ENCODE measurements at places on chromosomes 4 and X. TPM values are rescaled to one million over a fixed set of nuclear protein-coding genes. Genes with fewer than 3 reads are reported as not detected.

DNA sequence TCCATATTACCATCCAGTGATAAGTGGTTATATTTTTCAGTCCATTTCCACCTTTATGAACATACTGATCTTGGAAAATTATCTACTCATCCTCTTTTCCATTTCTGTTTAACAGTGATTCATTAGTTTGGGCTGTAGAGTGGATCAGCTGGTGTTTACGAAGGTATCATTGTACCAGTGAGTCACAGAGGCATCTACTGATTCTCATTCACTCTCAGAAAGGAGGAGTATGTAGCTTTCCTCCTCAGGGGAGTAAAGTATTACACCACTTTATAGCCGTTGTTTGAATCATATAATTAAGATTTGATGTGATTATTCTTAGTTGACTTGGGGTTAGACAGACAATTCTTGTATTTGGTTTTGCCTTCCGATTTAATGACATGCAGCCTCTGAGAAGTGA, 74.7 kb downstream of the GALNT7 start:
- DNase-seq = no peak

DNA sequence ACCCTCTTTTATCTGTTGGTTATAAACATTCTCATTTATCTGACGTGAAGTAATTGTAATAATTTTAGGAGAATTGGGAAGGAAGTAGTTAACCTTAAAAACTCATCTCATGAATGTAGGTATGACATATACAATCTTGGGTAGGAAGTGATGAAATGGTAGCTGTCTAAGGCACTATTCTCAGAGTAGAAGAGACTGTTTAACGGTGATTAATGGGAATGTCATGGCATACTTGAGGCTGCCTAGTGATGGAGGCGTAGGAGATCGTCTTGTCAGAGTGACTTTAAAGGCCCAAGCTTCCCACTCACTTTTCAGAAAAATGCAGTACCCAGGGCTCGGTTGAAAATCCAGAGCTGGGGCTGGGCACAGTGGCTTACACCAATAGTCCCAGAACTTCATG, 19.4 kb upstream of the AGA start:
- DNase-seq = no peak

DNA sequence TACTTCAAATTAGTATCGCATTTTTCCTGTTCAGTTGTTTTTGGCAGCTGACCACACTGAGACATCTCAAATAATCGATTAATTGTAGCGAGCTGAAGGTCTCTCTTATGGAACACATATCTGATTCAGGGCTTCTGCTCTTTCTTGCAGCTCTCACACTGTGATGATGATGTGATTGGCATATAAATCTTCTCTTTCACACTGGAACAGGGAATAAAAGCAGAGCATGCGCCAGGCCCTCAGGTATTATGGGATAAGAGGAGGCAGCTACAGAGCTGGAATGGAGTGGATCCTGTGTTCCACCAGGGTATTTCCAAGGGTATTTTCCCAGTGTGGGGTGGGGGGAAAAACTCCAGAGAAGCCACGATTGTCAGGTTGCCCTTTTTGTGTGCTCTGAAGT, 265.4 kb upstream of the CASK start:
- DNase-seq = no peak

DNA sequence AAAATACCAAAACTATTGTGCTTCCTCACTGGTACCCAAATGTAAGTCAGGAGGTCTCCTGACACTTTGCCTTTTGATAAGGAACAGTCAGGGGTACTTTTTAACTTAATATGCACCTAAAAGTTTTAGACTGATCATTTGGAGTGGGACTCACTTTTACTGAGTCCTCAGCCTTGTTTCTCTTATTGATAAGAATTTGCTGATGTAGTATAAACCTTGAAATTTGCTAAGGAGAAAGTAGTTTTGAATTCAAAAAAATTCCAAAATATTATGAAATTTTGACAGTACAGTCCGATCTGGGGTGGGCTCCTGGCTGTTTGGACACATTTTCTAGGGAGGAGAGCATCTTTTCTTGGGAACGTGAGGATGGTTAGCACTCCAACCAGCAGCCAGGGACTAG, 91.4 kb upstream of the GATB start:
- DNase-seq = no peak

The GATA1 gene
- total RNA-seq = not detected

DNA sequence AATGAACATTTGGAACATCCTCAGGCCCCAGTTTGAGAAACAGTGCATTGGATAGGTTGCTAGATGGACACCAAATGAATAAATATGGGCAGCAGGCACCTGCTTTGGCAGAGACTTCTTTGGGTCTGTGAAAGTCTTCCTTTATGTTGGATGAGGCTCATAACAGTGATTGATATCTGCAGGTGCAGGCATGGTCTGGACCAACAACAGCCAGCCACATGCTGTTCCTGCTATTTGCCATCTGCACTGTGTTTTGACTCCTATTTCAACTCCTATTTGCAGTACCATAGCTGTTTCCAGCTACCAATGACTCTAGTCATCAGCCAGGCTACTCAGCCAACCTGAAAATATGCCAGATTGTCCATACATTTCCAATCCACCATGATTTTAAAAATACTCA, 60.9 kb downstream of the ANAPC4 start:
- DNase-seq = no peak

The SUPT20HL2 gene
- total RNA-seq = not detected

- DNase-seq = no peak
These were observed 39.3 kb upstream of the XK start for GRCh38 chrX:37646254-37646653.

- DNase-seq = no peak
These were observed 70.7 kb downstream of the UGT2A2 start for GRCh38 chr4:69568787-69569186.

DNA sequence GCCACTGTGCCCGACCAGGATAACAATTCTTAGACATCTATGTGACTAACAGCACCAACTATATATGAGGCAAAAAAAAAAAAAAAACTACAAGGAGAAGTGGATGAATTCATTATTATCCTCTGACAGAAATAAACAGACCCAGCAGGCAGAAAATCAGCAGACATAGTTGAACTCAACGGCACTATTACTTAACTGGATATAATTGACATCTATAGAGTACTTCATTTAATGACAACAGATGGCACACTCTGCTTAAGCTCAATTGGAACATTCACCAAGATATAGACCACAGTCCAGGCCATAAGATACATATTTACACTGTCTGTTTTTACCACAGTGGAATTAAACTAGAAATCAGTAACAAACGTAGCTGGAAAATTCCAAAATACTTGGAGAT, 13.3 kb downstream of the CLDN22 start:
- no peak for DNase-seq

The PGM2 gene
- total RNA-seq = 35.4 TPM

DNA sequence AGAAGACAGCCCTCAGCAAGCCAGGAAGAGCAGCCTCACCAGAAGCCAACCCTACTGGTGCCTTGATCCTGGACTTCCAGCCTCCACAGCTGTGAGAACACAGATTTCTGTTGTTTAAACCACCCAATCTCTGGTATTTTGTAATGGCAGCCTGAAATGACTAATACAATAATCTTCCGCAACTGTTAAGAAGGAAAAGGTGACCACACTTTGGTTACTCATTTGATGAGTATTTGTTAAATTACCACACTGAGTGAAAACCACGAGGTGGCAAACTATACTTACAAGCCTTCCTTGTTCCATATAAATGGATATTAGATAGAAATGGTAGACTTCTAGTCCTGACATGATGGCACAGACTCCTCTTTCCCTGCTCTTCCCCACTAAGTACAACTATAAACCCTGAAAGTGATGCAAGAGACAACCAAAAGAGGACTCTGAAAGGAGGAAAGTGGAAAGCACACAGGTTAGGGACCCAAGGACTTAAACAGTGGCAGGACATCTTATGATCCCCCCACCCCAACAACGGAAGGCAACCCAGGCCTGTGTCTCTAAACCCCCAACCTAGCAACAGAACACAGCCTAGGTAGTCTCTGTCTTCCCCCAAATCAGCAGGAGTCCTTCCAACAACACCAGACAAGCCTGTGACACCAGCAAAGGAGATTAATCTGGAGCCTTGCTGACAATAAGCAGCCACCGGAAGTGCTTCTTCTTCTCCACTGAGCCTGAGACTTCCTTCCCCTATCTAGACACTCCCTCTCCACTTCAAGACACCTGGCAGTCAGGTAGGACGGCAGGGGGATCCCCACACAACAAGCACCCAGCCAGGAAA, 12.3 kb downstream of the ZNF182 start:
- no peak for DNase-seq

Data from stomach (tissue), 19 donors.